T-cell (primary cell): ENCODE measurements at places on chromosomes 11 and 22. TPM values are rescaled to one million over a fixed set of nuclear protein-coding genes. Genes with fewer than 3 reads are reported as not detected.

Gene B4GALNT4
- total RNA-seq = 4.8 TPM

Gene OR4A16
- total RNA-seq = not detected

Gene ZNF215
- total RNA-seq = not detected

Gene KRTAP5-1
- total RNA-seq = not detected

Gene DHCR7
- 20.0 TPM for total RNA-seq

Gene CECR2
- 1.1 TPM for total RNA-seq

Gene INCENP
- total RNA-seq = 24.9 TPM

Gene SLC25A18
- total RNA-seq = not detected

DNA sequence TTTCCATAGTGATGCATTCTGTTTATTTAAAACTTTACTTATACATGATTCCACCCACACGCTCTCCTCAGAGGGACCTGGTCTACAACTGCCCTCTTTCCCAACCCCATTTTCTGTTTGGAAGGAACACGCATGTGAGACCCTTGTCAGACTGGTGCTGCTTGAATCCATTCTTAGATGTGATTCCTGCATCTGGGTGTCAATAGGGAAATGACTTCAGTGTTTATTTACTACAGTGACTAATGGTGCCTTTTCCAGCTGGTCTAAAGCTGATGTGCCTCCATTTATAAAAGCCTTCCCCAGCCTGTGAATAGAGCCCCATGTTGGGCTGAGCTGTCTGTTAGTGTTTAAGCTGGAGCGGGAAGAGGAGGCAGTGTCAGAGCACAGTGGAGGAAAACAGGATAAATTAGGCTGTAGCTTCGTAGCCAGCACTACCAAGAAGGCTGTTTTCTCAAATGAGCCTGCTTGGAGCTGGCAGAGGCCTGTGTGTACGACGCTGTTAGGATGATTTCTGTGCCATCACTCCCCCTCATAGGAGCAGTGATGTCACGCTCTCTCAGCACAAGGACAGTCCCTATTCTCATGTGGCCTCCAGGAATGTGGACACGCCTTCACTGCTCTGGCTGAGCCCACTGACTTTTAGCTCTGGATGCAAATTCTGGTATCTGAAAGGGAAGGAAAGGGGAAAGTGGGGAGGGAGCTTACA is 18.9 kb upstream of the C11orf96 start:
- no peak for DNase-seq

- DNase-seq = no peak
Observed at GRCh38 chr11:28257761-28258160, 149.6 kb downstream of the METTL15 start.

DNA sequence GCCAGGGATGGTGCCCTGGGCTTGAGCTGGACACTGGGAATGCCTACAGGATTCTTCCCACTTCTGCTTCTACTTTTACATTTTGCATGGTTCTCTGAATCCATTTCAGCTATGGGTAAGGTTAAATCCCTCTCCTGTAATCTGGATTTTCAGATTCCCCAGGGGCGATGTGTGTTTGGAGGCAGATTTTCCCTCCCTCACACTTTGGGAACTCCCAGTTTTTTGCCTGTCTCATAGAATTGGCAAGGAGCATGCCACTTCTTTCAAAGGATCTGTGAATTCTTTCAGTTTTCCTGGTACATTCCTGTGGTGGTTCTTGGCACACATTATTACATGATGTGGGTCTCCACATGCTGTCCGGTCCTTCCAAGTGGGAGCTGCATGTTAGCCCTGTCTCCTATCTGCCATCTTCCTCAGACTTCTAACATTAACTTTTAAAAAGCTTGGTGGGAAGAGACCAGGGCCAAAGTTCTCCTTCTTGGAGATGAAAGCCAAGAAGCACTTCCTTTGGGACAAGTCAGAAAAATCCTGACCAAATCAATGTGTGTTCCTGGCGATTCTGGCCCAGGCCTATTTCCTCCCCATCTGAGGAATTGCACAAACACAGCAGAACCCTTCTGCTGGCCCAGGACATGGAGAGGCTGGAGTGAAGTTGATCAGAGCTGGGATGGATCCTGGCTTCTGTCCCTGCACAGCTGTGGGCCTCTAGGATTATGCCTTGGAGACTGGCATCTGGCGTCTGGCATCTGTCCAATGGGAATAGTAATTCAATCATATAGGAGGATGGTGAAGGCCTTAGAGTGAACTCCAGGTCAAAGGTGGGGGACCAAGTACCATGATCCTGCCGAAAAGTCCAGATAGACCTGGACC is 5.4 kb upstream of the APOL2 start:
- no peak for DNase-seq
